ENCODE measurements at places on chromosomes 6 and 20.

DNA sequence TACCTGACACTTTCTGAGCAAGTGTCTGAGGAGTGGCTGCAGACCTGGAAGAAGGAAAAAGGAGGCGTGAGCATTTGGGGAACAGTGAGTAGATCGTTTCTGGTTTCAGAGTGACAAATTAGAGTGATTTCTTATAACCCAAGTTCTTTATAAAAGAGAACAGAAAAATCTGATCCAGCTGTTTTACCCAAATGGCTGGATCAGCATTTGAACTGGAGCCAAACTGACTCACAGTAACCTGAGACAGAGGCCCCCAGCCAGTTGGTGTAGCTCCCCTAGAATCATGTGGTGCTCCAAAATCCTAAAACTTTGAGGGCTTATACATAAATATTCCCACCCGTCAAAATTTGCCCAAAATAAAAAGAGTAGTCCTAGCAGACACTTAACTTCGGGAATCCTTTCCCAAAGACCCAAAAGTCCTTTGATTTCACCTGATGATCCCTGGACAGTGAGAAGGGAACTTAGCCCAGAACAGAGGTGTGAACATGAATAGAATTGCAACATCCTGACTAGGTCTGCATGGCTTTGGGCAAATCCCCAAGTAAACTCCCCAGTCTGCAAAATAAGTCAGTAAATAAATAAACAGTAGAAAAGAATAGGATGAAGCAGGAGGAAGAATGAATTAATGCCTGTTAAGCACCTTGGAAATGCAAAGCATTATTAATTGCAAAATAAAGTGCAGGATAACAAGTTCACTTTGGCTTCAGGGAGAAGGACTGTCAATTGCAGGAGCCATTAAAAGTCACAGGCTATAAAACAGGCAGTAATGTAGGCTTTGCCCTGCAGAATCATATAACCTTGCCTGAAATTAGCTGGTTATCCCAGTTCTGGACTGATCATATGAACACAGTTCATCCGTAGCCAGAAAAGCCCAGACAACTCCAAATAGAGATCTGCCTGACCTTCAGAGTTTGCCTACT lies 262.0 kb upstream of the JARID2 start:
- peak; percentile 62 for DNase-seq

GRCh38 chr6:88616380-88616779 lies 347.0 kb downstream of the RNGTT start:
- DNase-seq, result no peak

DNA sequence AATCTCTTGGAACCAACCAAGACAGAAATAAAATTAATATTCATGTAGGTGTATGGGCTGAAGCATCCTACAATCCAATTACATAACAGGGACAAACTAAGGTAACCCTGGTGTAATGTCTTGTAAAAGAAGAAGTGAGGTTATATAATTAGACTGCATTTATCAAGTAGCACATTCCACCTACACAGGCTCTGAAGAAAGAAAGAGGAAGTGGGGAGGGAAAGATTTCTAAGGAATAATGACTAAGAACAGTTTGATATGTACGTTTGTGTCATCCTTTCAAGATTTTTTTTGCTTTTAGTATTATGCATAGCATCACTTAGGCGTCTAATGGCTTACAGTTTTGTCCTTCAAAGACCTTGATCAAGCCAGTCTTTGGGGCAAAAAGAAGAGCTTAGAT lies 139.7 kb downstream of the PLCB1 start:
- no peak for DNase-seq

GRCh38 chr20:51095633-51096521 lies 73.0 kb upstream of the KCNG1 start:
- DNase-seq, result peak; percentile 10

GRCh38 chr6:3260772-3261517 lies 2.2 kb downstream of the PSMG4 start:
- DNase-seq, result no peak

DNA sequence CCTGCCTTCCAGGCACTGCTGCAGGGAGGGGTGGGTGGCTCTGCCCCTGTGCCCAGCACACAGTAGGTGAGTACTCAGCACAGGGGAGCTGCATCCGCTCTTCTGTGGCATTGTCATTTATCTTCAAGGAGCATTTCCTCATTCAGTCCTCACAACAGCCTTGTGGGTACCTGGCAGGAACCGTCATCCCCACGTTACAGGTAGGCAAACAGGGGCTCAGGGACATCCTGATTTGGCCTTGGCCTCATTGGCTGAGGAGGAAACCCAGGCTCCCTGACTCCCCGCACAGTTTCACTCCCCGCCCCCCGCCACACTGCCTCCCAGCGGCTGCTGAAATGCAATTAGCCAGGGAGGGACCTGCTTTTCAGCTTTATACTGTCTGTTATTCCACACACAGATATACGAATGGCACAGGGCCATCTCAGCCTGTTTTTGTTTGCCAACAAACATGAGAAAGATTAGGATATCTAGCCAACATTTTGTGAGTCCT lies 24.2 kb upstream of the PNPLA1 start:
- DNase-seq, result no peak

DNA sequence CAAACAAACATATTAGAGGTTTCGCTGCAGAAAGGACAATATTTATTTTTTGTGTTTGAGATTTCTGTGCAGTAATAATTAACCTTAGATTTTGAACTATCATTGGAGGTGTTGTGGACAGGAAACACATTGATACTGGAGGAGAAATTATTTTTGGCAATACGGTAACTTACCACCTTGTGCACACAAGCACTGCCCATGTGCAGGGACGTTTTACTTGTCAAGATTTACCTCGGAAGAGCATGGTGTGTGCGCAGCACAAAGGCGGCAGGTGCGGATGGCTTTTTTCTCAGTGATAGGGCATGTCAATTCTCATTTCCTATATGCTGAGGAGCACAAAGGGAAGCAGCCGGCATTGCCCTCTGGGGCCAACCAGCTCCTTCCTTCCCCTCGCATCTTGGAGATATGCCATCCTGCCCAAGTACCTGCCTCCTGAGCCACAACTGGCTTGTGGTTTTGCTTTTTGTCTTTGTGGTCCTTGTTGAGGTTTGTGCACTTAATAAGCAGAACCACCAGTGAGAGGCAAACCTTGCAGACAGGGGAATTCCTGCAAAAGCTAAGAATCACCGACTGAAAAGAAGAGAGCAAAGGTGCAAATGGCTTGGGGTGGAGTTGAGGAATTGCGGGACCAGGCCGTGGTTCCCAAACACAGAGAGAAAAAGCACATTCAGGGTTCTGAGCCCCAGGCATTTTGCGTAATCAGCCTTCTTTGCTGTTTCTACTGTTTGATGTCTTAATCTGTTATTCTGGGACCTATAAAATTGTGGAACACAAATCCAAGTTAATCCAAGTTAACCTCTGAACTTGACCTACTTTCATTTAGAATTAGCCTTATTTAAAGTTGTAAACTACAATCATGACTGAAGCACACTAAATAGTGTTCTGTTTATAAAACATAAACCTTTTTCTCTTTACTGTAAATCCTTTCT lies 21.9 kb downstream of the SAMD5 start:
- DNase-seq, result no peak

GRCh38 chr20:20425823-20426654 lies 58.1 kb downstream of the INSM1 start:
- DNase-seq, result no peak

GRCh38 chr20:9141921-9142320 lies 73.0 kb downstream of the PLCB4 start:
- no peak for DNase-seq

- no peak for DNase-seq
These were observed 10.0 kb downstream of the HINT3 start for GRCh38 chr6:125966569-125966968.

All from NCI-H2171 treated with DMSO at 0.1 percent for 48 hours (cell line).